ENCODE measurements at places on chromosomes 16 and 17. TPM values are rescaled to one million over a fixed set of nuclear protein-coding genes. Genes with fewer than 3 reads are reported as not detected.

Gene TSNAXIP1
- total RNA-seq, result 0.40 TPM

Gene MARVELD3
- total RNA-seq, result 3.6 TPM

Gene FSCN2
- 0.76 TPM for total RNA-seq

Gene PIPOX
- 0.64 TPM for total RNA-seq

Gene CTRB1
- 0.44 TPM for total RNA-seq

Gene ALOX12B
- total RNA-seq, result 15.0 TPM

Gene GPRC5B
- total RNA-seq, result 3.1 TPM

Gene C16orf54
- total RNA-seq, result 0.36 TPM

Gene MGAT5B
- 0.20 TPM for total RNA-seq
